ENCODE measurements at places on chromosomes 7 and 10. TPM values are rescaled to one million over a fixed set of nuclear protein-coding genes. Genes with fewer than 3 reads are reported as not detected.

The KIF20B gene
- polyA plus RNA-seq = 0.91 TPM

The AHR gene
- 10.4 TPM for polyA plus RNA-seq

The SH2D4B gene
- not detected for polyA plus RNA-seq

The CLEC5A gene
- polyA plus RNA-seq = 0.32 TPM

The CRPPA gene
- polyA plus RNA-seq = 0.47 TPM

The CPA1 gene
- 0.07 TPM for polyA plus RNA-seq

The ITIH5 gene
- polyA plus RNA-seq = 0.71 TPM

The MYPN gene
- 0.01 TPM for polyA plus RNA-seq

The LZTS2 gene
- polyA plus RNA-seq = 2.1 TPM

The OIT3 gene
- polyA plus RNA-seq = 19.0 TPM

The ARHGEF35 gene
- polyA plus RNA-seq = 2.5 TPM

The PNLIPRP1 gene
- polyA plus RNA-seq = not detected

The GHRHR gene
- not detected for polyA plus RNA-seq

The MPP7 gene
- polyA plus RNA-seq = 1.8 TPM

The NEUROG3 gene
- not detected for polyA plus RNA-seq

The CEP55 gene
- 0.10 TPM for polyA plus RNA-seq

The TMEM225B gene
- not detected for polyA plus RNA-seq

Measured in liver (tissue), 10 donors.